SHP77 (cell line): ENCODE measurements at places on chromosomes 1 and 21.

DNA sequence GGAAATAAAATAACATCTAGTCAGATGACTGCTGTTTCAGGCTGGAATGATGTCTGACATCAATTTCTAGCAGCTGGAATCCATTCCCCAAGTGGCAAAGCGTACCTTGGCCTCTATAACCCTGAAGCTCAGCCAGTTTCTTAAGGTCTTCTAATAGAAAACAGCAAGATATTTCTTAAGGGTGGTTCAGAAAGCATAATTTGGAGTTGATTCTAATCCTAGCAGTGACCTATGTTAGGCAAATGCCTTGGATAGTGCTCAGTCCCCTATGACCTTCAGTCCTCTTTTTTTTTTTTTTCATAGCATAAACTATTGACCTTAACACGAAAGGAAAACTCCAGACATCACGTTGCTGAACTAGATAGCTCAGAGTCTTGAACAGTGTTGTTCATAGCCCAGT, 56.5 kb downstream of the LAMC2 start:
- DNase-seq = no peak

GRCh38 chr1:36711480-36711879, 228.8 kb upstream of the CSF3R start:
- no peak for DNase-seq

DNA sequence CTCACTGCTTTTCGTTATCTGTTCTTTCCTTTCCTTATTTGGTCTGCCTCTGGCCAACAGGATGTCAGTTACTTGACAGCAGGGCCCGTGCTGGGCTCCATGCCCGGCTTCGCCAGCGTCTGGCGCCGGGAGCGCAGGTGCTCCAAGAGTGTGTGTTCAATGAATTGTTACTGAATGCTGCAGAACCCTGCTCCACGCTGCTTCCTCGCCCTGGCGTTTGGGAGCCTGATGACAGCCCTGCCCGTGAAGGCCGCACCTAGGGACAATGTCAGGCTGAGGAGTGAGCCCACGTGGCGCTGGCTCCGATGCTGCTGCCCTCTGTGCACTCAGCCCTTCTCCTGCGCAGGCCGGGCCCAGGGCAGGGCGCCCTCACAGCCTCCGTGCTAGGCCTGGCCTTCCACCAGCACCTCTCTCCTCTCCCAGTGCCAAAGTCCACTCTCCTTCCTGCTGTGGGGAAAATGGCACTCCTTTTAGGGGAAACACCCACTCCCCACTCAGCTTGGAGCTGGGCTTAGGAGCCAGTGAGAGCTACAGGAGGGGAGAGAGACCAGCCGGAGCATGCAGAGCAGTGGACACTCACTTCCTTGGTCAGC, 51.4 kb downstream of the ACBD3 start:
- DNase-seq = peak; percentile 66

DNA sequence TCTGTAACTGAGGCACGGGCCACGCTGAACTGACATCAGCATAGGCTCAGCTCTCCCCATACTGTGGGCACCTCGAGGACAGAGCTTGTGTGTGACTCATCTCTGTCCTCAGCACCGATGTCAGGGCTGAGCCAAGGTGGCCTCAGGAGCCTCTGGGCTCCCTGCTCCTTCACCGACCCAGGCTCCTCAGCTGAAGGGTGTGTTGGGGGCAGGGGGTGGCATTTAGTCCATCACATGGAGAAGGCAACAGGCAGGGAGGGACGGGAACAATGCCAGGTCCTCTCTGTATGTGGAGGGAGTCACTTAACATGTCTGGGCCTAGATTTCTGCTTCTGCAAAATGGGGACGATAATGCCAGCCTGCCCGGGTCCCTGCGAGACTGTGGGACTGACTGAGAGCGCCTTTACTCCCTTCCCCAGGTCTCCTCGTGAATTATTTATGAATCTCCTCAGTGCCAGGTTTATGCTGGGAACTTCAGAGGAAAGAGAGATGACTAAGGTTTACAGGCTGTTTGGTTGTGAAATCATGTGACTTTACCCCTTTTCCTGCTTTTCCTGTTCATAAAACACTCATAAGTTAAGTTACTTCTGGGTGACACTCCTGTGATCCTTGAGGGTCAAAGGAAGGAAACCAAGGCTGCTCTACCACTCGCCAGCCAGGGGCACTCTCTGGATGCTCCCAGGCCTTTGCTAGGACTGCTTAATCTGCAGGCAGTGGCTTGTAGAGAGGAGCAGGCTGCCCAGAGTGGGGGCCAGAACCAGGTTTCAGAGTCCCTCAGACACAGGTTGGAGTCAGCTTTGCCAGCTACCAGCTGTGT, 16.2 kb downstream of the TTC39A start:
- DNase-seq = no peak

- DNase-seq = no peak
Observed at GRCh38 chr1:50262436-50262835, 153.7 kb downstream of the ELAVL4 start.

GRCh38 chr21:26140164-26140579, 30.4 kb downstream of the APP start:
- DNase-seq = peak; percentile 41

DNA sequence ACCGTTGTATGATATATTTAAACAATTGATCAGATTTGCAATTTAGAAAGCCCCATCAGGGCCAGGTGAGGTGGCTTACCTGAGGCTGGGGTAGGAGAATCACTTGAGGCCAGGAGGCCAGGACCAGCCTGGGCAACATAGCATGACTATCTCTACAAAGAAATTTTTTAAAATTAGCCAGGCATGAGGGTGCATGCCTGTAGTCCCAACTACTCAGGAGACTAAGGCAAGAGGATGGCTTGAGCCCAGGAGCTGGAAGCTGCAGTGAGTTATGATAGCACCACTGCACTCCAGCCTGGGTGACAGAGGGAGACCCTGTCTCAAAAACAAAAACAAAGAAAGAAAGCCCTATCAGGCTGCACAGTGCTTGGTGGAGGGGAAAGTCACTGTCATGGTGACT, 159.9 kb upstream of the RAB4A start:
- DNase-seq = no peak

DNA sequence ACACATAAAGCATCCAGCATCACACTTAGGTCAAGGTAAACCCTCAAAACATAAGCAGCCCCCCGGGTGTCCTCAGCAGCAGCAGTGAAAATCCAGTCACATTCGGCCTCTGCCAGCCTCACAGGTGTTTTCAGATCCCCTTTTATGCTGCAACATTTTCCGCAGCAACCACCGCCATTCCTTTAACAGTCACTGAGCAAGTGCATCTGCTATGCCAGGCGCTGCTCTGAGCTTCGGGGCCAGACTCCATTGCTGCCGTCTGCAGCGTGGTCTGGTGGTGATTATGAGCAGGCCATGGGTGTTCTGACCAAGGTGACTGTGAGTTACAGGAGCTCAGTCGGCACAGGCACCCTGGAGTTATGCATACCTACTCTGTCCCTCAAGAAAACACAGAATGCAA, 4.5 kb downstream of the URB1 start:
- no peak for DNase-seq

DNA sequence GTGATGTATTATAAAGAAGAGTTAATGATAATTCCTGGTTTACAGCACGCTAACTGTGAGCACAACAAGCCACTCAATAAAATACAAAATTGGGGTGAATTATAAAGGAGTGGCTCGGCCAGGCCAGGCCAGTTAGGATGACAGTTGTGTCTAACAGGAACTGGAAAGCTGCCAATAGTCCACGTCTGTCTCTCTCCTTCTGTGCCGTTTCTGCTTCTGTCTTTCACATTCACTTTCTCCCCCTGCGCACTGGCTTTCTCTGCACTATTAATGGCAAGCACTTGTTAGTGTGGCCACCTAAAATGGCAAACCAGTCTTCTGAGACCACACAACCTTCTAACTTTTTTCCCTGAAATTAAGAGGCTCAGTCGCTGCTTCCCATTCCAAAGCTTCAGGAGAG, 394.3 kb downstream of the NTNG1 start:
- DNase-seq = peak; percentile 33

DNA sequence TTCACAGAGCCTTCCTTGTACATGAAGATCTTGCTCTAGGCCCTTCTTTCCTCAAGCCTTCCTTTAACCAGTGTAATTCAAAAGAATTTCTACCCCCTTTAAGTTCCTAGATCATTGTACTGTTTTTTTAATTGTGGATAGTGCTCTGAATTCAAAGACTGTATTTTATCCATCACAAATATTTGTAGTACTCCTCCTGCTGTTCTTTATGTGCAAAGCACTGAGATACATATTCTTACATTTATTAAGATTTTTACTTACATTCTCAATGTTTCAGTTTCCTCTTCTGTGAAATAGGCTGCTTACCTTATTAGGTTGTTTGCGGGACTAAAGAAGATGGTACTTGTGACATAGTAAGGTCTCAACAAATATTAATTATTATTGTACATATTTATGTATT, 168.8 kb upstream of the PDE4B start:
- no peak for DNase-seq

DNA sequence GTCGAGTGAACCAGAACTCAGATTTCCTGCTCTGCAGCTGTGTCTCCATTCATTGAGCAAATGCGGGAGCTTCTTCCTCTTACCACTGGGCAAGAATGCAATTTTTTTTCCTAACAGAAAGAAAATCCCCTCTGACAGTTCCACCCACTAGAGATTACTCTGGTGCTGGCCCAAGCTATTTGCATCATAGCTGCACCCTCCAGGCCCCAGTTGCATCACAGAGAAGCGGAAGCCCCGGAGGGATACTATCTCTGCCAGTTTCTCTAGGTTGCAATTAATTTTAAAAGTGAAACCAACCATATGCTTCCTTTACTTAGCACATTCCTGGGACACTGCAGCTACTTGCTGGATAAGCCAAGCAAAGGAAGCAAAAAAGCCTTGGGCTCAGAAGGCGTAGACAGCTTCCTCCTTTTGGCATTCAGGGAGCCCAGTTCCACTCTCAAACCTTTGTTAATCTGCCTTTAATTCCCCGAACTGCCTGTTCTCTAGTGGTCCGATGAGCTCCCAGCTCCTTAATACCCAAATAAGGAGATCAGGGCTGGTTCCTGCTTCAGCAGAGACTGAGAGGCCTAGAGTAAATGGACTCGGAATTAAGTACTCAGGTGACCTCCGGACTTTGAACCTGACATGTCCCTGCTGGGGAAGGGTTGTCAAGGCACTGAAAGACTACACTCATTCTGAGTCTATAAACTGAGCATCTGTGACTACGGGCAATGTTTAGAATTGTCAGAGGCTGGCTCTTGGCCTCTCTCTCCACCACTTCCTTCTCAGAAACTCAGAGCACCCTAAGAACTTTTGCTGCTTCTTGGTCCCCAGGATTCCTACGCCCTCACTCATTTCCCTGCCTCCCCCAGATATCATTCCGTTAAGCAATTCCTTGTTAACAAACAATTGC, 72.5 kb upstream of the TNFSF18 start:
- DNase-seq = no peak

GRCh38 chr1:24888061-24888970, 41.8 kb downstream of the RUNX3 start:
- DNase-seq = no peak

- no peak for DNase-seq
Observed at GRCh38 chr1:44012404-44012803, 18.9 kb downstream of the SLC6A9 start.

GRCh38 chr1:159872891-159873290, 10.4 kb upstream of the VSIG8 start:
- DNase-seq = no peak

DNA sequence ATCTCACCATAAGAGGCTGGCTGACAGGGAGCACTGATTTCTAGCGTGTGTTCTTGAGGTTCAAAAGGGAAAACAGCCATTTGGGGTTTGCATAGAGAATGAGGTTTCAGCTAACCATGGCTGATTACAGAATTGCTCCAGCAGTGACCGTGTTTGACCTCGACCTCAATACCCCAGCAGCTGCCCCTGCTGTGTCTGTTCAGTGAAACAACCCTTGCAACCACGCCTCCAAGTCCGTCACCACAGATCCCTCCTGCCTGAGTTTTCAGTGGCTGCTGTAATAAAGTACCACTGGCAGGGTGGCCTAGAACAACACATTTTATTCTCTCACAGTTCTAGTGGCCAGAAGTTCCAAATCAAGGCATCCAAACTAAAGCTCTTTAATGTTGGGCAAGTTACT, 147.7 kb downstream of the HUNK start:
- no peak for DNase-seq

- DNase-seq = no peak
Observed at GRCh38 chr1:32345289-32345827, 9.3 kb upstream of the MARCKSL1 start.

GRCh38 chr1:204358605-204359004, 1.1 kb downstream of the PLEKHA6 start:
- DNase-seq = no peak

DNA sequence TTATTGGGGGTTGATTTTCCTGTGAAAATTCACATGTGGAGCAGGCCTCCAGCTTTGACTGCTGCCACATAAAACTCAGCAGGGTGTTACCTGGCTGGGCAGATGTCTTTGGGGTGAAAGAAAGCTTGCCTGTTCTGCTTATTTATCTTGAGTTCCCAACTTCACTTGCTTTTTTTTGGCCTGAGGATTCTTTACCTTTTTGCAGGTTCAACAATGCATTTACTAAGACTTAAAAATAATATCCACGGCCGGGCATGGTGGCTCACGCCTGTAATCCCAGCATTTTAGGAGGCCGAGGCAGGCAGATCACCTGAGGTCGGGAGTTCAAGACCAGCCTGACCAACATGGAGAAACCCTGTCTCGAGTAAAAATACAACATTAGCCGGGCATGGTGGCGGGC, 509.1 kb downstream of the KIF26B start:
- DNase-seq = no peak

DNA sequence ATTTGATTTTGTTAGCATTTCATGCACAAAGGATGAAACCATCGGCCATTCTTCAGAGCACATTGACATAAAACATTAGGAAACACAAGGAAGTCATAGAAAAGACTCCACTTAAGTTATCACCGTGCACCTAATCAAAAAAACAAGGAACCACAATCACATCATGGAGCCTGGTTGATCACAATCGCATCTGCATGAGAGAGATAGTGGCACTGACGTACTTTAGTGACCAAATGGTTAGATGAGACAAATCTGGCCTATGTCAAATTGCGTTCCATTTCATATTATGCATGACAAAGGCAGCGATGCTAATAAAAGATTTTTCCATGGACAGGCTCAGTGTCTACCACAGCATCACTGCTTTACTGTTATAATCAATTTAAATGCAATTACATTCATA, 571.8 kb upstream of the ADGRL2 start:
- no peak for DNase-seq

DNA sequence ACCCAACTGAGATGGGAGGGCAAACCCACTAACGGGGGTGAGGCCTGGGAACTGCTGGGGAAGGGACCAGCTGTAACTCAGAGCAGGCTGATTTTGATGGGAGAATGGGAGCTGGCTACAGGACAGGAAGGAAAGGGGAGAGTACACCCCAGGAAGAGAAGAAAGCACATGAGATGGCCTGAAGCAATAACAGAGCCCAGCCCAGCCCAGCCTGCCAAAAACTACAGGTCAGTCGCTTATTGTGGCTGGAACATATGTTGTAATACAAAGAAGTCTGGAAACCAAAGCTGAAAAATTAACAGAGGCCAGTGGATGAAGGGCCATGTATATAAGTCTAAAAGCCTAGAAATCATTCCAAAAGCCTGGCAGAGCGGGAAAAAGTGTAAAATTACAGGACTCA, 1.6 kb downstream of the ITLN2 start:
- no peak for DNase-seq

DNA sequence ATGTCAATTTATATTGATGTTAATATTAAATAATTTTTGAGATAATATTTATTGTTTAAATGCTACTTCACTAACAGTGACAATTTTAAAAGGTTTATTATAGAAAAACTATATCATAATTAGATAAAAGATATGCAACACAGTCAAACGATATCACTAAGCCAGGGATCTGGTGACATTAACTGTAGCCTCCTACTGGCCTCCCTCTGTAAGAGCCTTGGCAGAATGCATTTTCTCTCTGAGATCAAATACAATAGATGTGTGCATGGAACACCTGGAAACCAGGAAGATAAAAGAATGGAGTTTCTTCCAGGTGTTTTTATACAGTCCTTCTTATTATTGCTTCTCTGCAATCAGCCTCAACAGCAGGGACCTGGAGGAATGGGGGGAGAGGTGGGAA, 1762.1 kb downstream of the BRINP3 start:
- DNase-seq = peak; percentile 5
